ENCODE measurements at places on chromosomes 1 and 21.
A peak's percentile ranks its signal among the peaks of the same experiment; 100 is the strongest.

GRCh38 chr1:54979327-54979891, 1.0 kb upstream of the TMEM61 start:
- no peak for DNase-seq

- DNase-seq = peak; percentile 2
Measured at GRCh38 chr1:36559061-36559460, 76.3 kb upstream of the CSF3R start.

GRCh38 chr1:240190881-240191401, 99.3 kb downstream of the FMN2 start:
- peak; percentile 34 for DNase-seq

- DNase-seq = no peak
Measured at GRCh38 chr21:35394634-35395369, 345.7 kb upstream of the RUNX1 start.

- no peak for DNase-seq
Measured at GRCh38 chr1:71850936-71851335, 431.4 kb downstream of the NEGR1 start.

- DNase-seq = no peak
Measured at GRCh38 chr1:89945852-89946476, 48.9 kb upstream of the ZNF326 start.

GRCh38 chr1:41474490-41475271, 9.8 kb downstream of the EDN2 start:
- peak; percentile 81 for DNase-seq

All from tibial artery (tissue), 4 donors.